ENCODE measurements at places on chromosomes 5 and 9. TPM values are rescaled to one million over a fixed set of nuclear protein-coding genes. Genes with fewer than 3 reads are reported as not detected.

Gene HK3
- polyA plus RNA-seq = 2.6 TPM

Gene SMIM33
- not detected for polyA plus RNA-seq

Gene MAMDC4
- polyA plus RNA-seq = 2.1 TPM

Gene SURF2
- polyA plus RNA-seq = 38.7 TPM

Gene CDH6
- 0.47 TPM for polyA plus RNA-seq

Gene FRMD3
- polyA plus RNA-seq = 182 TPM

Gene BHMT
- polyA plus RNA-seq = not detected

Gene PCSK1
- polyA plus RNA-seq = 0.13 TPM

Gene THBS4
- 49.0 TPM for polyA plus RNA-seq

Gene GLDC
- polyA plus RNA-seq = 0.85 TPM

Gene INPP5E
- polyA plus RNA-seq = 5.3 TPM

Gene FOXD4L3
- polyA plus RNA-seq = not detected

Gene TXNDC8
- polyA plus RNA-seq = not detected

Gene TAF1L
- polyA plus RNA-seq = under 0.01 TPM

Gene ANKRD20A1
- 0.30 TPM for polyA plus RNA-seq

Gene IFNA21
- not detected for polyA plus RNA-seq

Gene FAM153A
- 0.04 TPM for polyA plus RNA-seq

Gene TMEM267
- 2.6 TPM for polyA plus RNA-seq

Gene CKMT2
- polyA plus RNA-seq = 830 TPM

Gene ZNF483
- not detected for polyA plus RNA-seq

Gene UBAC1
- polyA plus RNA-seq = 71.1 TPM

Gene C9orf153
- 0.22 TPM for polyA plus RNA-seq

Gene PCDHA12
- polyA plus RNA-seq = not detected

Gene CEL
- polyA plus RNA-seq = 0.61 TPM

Gene GRIN1
- not detected for polyA plus RNA-seq

Gene HINT1
- polyA plus RNA-seq = 280 TPM

Gene PRSS3
- 0.05 TPM for polyA plus RNA-seq

Gene IL4
- not detected for polyA plus RNA-seq

Gene STKLD1
- polyA plus RNA-seq = 0.07 TPM

Gene CA9
- 0.03 TPM for polyA plus RNA-seq

Gene C5orf46
- polyA plus RNA-seq = not detected

Gene LCN6
- 10.7 TPM for polyA plus RNA-seq

Gene FSTL4
- polyA plus RNA-seq = 0.10 TPM

Gene SLC6A3
- not detected for polyA plus RNA-seq

Gene GABBR2
- polyA plus RNA-seq = 0.08 TPM

Gene PCA3
- not detected for polyA plus RNA-seq

Gene GPRIN1
- polyA plus RNA-seq = 0.18 TPM

Gene ATG10
- polyA plus RNA-seq = 6.0 TPM

Gene FAF2
- 8.4 TPM for polyA plus RNA-seq

Gene ACTBL2
- not detected for polyA plus RNA-seq

Gene FKTN
- polyA plus RNA-seq = 1.7 TPM
